Heart right ventricle (tissue), 16 donors: ENCODE measurements at places on chromosomes 4 and X. TPM values are rescaled to one million over a fixed set of nuclear protein-coding genes. Genes with fewer than 3 reads are reported as not detected.

GRCh38 chrX:153793291-153793690 is 884 bp downstream of the IDH3G start:
- no peak for DNase-seq

DNA sequence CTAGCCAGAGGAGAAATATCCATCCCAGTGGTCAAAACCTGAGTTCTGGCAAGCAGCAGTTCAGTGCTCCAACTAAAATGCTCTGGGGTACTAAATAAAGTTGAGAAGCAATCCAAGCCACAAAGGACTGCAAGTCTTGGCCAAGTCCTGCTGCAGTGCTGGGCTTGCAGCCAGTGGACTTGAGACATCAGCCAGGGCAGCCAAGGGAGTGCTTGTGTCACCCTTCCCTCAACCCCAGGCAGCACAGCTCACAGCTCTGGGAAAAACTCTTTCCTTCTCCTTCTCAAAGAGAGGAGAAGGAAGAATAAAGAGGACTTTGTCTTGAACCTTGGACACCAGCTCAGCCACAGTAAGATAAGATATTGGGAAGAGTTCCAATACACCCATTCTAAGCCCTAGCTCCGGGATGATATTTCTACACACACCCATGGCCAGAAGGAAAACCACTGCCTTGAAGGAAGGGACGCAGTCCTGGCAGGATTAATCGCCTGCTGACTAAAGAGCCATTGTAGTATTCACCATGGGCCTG is 99.8 kb downstream of the PTCHD1 start:
- peak; percentile 72 for DNase-seq

- no peak for DNase-seq
These were observed 60.8 kb upstream of the TBC1D9 start for GRCh38 chr4:140816806-140817510.

- no peak for DNase-seq
These were observed 61.6 kb upstream of the MTMR8 start for GRCh38 chrX:64456828-64457227.

DNA sequence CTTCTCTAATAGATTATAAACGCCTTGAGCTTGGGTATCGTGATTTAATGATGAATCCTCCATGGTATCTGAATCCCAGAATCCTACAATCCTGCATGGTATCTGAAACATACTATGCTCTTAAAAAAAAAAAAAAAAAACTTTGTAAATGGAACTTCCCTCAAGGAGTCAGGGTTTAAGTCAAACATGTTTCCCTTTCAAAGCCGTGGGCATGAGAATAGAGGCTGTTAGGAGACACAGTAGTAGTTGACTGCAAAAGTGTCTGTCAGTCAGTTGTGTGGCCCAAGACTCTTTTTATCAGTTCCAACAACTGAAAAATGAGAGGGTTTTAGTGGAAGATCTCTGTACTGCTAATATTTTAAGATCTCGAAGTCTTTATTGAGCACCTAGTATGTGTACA is 2.4 kb upstream of the HS3ST1 start:
- no peak for DNase-seq

DNA sequence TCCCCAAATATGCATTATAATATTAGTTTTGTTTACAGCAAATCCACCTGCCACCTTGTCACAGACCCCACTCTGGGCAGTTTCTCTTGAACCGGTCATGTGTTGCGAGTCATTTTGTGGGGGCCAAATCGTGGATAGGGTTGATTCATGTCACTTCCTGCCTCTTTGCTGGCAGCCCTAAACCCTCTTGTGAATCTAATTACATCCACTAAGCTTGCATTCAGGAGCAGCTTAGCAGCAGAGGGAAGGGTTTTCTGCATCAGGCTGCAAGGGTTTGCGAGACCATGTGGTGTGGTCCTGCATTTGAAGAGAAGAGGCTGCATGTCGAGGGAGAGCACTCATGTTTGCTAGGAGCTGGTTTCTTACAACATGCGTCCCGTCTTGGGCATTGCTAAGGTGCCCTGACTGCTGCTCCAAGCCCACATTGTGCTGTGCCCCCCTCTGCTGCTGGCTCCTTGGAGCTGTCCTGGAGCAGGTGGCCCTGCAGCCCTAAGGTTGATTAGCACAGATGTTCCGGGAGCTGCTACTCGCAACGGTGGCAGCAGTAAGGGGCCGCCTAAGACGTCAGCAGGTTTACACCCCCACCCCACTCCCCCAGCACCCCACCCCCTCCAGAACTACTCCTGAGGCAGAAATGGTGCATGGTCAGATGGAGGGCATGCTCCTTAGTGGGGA is 88.9 kb upstream of the CLDN34 start:
- DNase-seq, result no peak

DNA sequence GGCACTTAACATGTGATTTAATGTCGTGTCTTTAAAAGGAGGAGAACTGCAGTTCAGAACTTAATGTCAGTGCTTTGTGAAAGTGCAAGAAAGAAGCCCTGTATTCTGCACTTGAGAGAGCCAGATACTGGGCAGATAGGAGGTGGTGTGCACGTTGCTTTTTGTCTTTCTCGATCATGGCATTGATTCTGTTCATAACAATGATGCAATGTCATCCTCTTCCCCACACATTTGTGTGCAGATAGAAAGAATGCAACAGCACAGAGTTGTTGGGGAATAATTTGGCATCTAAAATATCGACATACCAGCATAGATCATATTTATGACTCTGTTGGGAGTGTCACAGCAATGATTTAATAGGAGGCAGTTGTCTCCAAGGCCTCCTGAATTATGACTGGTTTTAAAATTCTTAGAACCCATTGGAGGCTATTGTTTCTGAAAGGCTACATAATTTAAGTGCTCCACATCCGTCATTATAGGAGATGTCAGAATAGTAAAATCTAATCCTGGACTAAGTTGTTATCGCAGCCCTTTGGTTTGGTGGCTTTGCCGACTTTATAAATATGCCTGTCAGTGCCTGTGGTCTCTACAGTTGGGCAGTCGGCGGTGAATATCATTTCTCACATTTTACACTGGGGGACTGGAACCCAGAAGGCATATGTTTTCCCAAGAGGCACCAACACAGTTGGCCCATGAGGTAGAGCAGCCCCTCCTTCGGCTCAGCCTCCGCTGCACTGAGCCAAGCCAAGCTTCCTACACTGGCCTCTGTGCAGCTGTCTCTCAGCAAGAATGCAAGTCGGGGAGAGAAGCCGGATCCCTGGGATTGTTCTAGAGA is 124.9 kb downstream of the PTTG2 start:
- DNase-seq, result no peak

- no peak for DNase-seq
These were observed 60.2 kb upstream of the BLTP1 start for GRCh38 chr4:122091836-122092405.

- DNase-seq, result no peak
These were observed 22.5 kb downstream of the ZNF41 start for GRCh38 chrX:47460561-47460960.

- DNase-seq, result no peak
These were observed 56.2 kb downstream of the UGT2B10 start for GRCh38 chr4:68871809-68872642.

DNA sequence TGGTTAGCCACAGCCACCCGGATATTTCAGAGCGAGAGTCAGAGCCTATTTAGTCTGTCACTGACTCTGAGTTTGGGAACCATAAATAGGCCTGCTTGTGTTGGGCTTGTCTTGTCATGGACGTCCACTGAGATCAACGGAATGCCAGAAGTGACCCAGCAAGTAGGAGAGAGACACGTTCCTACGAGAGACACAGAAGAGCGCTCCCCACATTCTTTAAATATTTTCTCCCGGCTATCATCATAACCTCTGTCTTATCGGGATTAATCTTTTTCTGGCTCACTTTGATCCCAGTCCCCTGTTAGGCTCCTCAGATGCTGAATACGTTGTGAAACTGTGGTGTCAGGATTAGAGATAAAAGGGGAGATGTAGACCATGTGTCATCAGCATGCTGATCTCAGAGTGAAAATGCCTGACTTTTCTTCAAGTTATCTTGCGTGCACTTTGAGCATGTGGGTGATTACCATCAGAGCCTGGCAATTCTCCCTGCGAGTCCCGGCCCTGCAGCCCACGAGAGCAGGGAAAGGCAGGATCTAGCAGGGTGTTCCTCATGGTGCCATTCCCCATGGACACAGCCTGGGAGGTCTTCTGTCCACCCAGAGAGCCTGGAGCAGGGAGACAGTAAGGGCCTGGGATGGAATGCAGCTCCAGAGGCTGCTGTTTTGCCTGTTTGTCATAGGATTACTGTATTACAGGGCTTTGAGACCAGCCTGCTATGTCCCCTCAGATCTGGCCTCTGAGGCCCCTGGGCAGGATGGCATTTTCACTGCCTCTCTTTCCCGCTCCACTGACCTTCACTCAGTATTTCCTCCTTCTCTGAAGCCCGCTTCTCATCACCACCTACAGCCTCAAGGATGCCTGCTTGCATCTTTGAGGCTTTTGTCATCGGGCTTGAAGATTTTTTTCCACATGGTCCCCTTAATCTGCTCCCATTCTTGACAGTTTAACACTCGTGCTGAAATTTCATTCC is 2.8 kb upstream of the TENM3 start:
- DNase-seq, result no peak

GRCh38 chr4:25927361-25928195 is 13.6 kb downstream of the SMIM20 start:
- DNase-seq, result no peak

- no peak for DNase-seq
These were observed 127.4 kb downstream of the SLC39A8 start for GRCh38 chr4:102217775-102218355.

GRCh38 chr4:54050214-54050904 is 14.0 kb downstream of the CHIC2 start:
- no peak for DNase-seq

- DNase-seq, result no peak
These were observed 429.1 kb downstream of the SPRY1 start for GRCh38 chr4:123825596-123826291.

DNA sequence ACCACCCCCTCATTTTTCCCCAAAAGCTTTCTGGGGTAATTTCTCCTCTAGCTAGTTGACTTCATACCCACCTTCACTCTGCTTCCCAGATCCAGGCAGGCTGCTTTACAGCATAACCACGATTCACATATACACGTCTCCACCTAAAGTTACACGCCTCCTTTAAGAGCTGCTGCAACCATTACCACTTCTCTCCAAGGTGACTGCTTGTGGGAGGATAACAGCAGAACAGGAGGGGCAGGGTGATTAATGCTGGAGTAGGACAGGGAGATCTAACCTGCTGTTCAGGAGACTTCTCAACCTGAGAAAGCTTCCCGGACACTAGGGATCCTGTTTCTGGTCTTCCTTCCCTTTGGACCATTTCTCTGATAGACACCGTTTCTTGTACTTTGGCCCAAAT is 77.4 kb downstream of the MGST2 start:
- no peak for DNase-seq

DNA sequence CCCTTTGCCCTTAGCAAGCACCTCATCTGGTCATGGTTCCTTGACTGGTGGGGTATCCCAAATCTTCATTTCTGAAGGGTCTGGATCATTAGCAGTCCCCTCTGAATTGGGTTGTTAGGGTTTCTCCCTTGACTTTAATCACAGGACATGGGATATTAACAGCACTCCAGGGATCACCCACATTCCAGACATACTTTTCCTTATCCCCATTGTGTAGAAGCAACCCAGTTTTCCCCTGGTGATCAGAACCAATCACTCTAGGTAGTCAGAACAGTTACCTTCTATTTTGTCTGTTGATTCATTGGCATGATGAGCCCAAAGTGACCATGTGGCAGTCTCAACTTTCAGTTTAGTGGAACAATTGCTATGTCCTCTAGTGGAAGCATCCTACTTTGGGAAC is 29.1 kb upstream of the GRSF1 start:
- DNase-seq, result no peak

GRCh38 chr4:94852616-94853015 is 94.9 kb downstream of the BMPR1B start:
- DNase-seq, result no peak

DNA sequence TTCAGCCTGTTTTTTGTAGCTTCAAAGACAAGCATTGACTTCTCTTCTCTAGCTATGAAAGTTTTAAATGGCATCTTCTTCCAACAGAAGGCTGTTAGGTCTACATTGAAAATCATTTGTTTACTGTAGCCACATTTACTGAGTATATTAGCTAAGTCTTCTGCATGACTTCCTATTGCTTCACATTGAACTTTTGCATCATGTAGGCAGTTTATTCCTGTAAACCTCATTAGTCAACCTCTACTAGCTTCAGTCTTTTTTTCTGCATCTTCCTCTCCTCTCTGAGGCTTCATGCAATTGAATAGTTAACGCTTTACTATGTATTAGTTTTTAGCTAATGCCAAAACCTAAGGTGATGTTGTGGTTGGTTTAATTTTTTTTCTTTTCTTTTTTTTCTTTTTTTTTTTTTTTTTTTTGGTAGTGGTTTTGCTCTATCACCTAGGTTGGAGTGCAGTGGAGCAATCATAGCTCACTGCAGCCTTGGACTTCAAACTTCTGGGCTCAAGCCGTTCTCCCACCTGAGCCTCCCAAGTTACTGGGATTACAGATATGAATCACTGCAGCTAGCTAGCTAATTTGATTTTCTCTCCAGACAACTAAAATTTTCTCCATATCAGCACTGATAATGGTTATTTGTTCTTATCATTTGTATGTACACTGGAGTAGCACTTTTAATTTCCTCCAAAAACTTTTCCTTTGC is 3.4 kb downstream of the UGT2A3 start:
- no peak for DNase-seq

GRCh38 chr4:155473420-155474095 is 96.8 kb upstream of the MAP9 start:
- DNase-seq, result no peak

DNA sequence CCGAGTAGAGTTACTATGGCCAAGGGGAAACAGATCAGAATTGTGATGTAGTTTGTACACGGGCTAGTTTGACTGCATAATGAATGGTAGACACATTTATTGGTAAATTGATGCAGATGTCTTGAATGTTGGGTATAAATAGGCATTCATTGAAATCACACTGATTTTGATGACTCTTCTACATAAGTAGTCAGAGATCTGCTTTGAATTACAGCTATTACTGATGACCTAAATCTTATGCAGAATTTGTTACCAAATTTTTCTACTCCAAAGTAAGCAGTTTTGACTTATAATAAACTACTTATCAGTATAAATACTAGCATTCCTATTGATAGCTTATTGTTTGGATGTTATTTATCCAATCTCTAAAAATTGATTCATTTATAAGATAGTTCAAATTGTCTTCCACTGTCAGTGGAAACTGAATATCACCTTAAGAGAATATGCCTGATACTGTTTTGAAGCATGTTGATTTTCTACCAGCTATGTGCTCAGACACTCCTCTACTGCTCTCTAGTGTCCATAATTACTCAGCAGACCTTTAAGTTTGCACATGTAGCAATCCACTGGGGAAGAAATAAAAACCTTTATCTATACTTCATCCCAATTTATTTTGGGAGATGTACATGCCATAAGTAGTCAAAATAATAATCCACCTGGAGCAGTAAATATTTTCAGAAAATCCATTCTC is 120.3 kb downstream of the RASL11B start:
- DNase-seq, result no peak

- DNase-seq, result no peak
These were observed 10.8 kb downstream of the PLAC1 start for GRCh38 chrX:134647477-134647877.

- DNase-seq, result no peak
These were observed 432.5 kb upstream of the FGF16 start for GRCh38 chrX:77014377-77015372.

GRCh38 chr4:184958127-184958922 is 60.0 kb upstream of the HELT start:
- no peak for DNase-seq

Gene ARMCX6
- polyA plus RNA-seq, result 11.1 TPM

Gene N4BP2
- 0.65 TPM for polyA plus RNA-seq

Gene GUF1
- polyA plus RNA-seq, result 13.9 TPM

Gene XKRX
- 0.03 TPM for polyA plus RNA-seq

Gene EGF
- 5.4 TPM for polyA plus RNA-seq

Gene TMPRSS11B
- polyA plus RNA-seq, result not detected

Gene DUSP9
- not detected for polyA plus RNA-seq

Gene FGD1
- polyA plus RNA-seq, result 4.3 TPM

Gene CLGN
- polyA plus RNA-seq, result 21.6 TPM

Gene MAP3K15
- 0.23 TPM for polyA plus RNA-seq

Gene GAB3
- 5.9 TPM for polyA plus RNA-seq

Gene NEUROG2
- polyA plus RNA-seq, result not detected
